ENCODE measurements at places on chromosomes 7 and 10. TPM values are rescaled to one million over a fixed set of nuclear protein-coding genes. Genes with fewer than 3 reads are reported as not detected.

DNA sequence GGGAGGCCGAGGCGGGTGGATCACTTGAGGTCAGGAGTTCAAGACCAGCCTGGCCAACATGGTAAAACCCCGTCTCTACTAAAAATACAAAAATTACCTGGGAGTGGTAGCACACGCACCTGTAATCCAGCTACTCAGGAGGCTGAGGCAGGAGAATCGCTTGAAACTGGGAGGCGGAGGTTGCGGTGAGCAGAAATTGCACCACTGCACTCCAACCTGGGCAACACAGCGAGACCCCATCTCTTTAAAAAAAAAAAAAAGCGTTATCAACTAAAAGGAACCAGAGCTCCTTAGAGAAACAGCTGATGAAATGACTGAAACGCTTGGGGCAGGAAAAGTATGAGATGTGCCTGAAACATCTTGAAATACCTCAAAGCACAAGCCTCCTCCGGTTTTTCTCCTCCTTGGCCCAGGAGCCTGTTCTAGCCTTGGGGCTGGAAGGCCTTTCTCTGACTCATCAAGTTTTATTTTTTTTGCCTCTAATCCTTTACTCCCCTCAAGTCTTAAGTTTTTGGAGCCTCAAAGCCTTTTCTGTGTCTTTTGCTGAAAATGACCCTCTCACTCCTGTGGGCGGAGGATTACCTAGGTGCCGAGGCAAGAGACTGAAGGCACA is 2.6 kb upstream of the METTL27 start:
- DNase-seq = peak; percentile 73

GRCh38 chr7:1275451-1276381 is 43.0 kb downstream of the UNCX start:
- DNase-seq = no peak

DNA sequence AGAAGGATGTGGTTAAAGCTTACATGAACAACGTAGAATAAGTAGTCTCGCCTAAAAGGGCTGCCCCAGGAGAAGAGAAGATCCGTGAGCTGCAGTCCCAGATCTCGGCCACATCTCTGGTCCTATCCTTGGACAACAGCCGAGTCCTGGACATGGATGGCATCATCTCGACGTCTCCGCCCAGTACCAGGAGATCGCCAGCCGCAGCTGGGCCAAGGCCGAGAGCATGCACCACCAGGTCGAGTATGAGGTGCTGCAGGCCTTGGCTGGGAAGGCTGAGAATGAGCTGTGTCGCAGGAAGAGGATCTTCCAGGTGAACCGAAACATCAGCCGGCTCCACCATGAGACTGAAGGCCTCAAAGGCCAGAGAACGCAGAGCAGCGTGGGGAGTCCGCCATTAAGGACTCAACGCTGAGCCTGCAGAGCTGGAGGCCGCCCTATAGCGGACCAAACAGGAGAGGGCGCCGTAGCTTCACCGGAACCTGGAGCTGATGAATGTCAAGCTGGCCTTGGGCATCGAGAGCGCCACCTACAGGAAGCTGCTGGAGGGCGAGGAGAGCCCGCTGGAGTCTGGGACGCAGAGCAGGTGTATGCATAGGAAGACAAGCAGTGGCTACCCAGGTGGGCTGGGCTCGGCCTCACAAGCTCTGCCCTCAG is 22.2 kb downstream of the LIPK start:
- DNase-seq = peak; percentile 21

- DNase-seq = no peak
These were observed 45.6 kb downstream of the CHRM2 start for GRCh38 chr7:136914016-136914415.

GRCh38 chr7:132687981-132688383 is 111.7 kb upstream of the PLXNA4 start:
- DNase-seq = no peak

- DNase-seq = no peak
These were observed 62.4 kb downstream of the ITGB8 start for GRCh38 chr7:20393021-20393610.

DNA sequence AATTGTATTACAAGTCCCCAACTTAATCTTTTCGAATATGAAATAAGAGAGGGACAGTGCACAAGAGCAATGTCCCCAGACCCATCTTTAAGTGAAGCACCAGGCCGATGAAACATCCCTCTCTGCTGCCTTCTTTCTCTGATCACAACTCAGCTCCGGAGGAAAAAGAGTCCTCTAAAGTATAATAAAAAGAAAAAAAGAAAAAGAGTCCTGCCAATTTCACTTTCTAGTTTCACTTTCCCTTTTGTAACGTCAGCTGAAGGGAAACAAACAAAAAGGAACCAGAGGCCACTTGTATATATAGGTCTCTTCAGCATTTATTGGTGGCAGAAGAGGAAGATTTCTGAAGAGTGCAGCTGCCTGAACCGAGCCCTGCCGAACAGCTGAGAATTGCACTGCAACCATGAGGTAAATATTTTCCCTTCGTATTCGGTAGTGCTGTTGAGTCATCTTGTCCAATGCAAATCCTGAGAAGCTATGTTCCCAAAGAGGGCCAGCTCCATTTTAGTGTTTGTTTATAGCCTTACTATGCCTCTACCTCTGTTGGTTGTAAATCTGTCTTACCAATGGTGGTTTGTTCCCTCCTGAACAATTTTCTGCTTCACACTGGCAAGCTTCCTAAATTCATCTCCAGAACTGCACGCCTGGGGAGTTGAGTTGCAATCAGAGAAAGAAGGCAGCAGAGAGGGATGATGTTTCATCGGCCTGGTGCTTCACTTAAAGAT is at the start of gene IFIT2:
IFIT2 (plus strand) TSS at position 326 of the 725 bp plus-strand sequence; CDS start at position 404, 78 bp downstream.
- DNase-seq = peak; percentile 91

DNA sequence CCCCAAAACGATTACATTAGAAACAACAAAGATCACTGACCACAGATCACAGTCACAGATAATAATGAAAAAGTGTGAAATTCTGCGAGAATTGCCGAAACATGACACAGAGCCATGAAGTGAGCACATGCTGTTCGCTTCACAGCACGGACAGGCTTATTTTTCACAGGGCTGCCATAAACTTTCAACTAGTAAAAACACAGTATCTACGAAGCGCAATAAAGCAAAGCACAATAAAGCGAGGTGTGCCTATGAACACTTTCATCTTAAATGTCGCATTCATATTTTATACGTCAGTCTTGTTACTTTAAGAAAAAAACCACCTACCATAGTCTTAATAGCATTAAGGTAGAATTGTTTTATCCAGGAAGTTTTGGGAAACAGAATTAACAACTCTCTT is 51.5 kb downstream of the ESYT2 start:
- DNase-seq = no peak

DNA sequence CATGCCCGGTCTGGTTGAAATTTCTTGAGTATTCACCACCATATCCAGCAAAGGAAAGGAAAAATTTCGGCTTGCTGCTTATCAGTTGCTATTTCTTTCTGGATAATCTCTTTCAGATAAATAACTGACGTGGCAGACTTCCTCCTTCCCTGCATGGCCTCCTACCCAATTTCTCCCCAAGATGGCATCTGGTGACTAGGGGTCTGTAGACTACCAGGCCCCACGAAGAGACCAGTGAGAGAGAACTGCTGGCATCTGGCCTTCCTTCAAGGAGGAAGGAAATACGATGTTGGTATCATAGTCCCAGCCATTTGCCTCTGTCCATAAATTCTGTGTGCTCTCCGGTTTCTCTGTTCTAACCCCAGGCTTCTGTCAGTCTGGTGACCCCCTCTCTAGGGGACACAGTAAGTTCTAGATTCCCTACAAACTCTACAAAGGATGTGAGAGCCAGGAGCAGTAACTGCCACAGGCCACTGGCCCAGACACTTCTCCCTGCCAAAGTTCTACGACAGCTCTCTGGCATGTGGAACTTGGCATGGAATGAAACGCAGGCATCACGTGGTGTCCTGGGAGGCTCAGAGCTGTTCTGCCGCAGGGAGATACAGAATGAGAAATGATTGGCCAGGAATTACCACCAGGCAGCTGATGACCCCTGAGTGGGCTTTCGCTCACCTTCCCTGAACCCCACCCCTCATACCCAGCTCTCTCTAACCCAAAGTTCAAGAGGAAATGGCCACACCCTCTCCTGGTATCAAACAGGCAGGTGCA is 30.0 kb upstream of the MSRB2 start:
- DNase-seq = peak; percentile 64

DNA sequence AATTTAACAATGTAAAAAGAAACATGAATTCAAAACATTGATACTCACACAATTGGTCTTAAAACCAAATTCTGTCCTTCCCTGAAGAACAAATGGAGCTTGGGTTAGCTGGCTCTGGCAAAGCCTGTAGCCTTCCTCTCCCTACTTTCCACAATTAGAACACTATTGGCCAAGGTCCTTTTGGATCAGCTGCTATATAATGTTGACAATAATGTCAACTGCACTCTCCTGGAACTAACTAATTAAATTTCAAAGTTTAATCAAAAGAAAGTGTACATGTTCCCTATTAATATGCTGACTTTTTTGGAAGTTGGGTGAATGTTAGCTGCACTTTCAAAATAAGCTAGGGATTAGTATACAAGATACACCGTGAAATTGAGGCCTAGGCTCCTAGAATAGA is 440.1 kb upstream of the NFE2L3 start:
- no peak for DNase-seq

DNA sequence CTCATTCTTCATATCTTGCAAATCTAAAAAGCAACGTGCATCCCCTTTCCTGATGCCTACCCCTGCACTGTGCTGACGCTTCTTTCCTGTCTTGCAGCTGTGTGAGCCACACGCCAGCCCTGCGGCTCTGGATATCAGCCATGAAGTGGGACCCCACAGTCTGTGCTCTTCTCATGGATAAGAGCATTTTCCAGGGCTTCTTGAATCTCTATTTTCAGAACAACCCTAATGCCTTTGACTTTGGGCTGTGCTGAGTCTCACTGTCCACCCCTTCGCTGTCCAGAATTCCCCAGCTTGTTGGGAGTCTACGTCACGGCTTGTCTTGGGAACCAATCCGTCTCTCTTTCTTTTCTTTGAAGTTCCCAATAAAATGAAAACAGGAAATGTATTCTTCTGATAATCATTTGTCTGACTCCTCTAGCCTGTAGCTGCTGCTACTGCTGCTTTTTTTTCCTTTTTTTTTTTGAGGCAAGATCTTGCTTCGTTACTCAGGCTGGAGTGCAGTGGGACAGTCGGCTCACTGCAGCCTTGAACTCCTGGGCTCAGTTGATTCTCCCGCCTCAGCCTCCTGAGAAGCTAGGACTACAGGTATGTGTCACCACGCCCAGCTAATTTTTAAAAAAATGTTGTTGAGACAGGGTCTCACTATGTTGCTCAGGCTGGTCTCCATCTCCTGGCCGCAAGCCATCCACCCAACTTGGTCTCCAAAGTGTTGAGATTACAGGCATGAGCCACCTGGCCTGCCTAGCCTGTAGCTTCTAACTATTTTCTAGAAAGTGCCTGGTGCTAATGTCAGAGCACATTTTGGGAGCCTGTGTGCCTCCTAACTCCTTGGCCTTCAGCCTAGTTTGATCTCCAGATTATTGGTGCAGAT is 30.3 kb downstream of the GSTO2 start:
- DNase-seq = peak; percentile 90

GRCh38 chr10:132587175-132587574 is 49.6 kb downstream of the INPP5A start:
- no peak for DNase-seq

GRCh38 chr10:71040343-71040742 is 152.0 kb upstream of the PCBD1 start:
- no peak for DNase-seq

DNA sequence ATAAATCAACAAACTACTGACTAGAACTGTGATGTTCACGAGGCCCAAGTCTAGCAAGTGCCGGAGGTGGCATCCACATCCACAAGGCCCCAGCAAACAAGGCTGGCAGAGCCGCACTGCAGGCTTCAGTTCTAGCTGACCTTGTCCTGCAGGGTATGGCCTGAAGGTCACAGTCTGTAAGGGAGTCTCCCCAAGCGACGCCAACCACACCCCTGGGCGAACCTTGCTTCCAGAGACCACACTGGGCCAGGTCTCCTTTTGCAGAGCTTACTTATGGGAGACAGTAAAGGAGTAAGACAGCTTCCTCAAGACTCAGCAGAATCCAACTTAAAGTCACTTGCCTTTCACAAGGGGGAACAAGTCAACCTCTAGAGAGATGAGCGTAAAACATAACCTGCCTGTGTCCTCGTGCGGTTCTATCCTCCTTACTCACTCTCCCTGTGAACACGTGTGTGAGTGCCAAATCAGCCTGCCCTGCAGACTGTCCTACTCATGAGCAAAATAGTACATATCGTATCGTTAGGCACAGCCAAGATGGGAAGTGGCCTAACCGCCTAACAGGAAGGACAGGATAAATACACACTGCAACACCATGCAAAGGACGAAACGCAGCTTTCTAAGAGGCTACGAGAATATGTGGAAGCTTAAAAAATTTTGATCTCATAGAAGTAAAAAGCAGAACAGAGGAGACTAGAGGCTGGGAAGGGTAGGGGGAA is 22.7 kb downstream of the FAM53B start:
- no peak for DNase-seq

GRCh38 chr10:116753759-116754158 is 11.4 kb upstream of the HSPA12A start:
- no peak for DNase-seq

GRCh38 chr7:39904077-39904486 is 46.0 kb upstream of the CDK13 start:
- peak; percentile 30 for DNase-seq

TMEM130 gene
- total RNA-seq = 1.3 TPM

IKZF5 gene
- 4.3 TPM for total RNA-seq

RBM20 gene
- 0.32 TPM for total RNA-seq
